Effector memory CD4-positive, alpha-beta T cell (primary cell): ENCODE measurements at places on chromosomes 6 and 20.

DNA sequence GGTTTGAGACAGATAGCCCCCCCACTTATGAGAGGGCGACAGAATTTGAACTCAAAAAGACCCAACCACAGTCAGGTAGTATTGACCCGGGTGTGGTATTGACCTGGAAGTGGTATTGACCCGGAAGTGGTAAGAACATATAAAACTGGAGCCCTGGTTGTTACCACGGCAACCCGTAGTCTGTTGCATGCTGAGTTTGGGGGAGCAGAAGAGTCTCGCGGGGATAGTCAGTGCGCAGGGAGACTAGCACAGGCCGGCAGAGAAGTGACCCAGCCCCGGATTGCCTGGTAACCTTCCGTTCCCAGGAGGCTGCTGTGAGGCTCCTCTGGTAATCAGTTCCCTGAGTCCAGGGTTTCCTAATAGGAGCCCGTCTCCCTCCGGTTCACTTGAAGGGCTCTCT, 96.2 kb downstream of the SNX5 start:
- H3K27ac ChIP-seq = no peak overlapping the region
- H3K4me1 ChIP-seq = no peaks in the 10 kb centered on the region
- no peaks in the 10 kb centered on the region for H3K27me3 ChIP-seq
- no peaks in the 10 kb centered on the region for H3K36me3 ChIP-seq

GRCh38 chr6:45293306-45293705, 34.8 kb upstream of the RUNX2 start:
- no peaks in the 10 kb centered on the region for H3K4me1 ChIP-seq
- no peak overlapping the region for H3K27ac ChIP-seq
- H3K36me3 ChIP-seq = no peaks in the 10 kb centered on the region
- DNase-seq = no peak
- H3K4me3 ChIP-seq = no peak overlapping the region

DNA sequence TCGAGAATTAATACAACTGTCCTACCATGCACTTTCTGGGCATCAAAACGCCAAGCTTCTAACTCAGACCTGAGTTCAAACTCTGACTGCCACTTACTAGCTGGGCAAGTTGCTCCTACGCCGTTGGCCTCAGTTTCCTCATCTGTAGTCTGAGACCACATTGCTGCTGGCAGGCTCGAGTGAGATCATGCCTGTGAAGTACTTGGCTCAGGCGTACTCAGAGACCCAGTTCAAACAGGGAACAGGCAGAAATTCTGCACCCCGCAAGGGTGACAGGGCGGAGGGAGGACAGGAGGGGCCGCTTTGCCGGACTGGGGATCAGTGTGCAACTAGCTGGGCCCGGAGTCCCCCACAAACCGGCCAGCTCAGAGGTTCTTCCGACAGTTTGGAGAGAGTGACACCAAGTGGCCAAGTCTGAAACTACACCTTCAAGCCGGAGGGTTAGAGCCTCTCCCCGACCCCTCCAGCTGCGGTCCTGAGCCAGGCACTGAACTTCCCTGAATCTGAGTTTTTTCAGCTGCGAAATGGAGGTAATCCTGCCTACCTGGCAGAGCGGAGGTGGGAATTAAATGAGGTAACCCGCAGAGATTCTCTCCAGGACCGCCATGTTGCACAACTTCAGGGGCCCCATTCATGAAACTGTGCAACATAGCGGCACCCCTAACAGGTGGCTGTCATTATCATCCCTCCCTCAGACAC, 46.0 kb upstream of the PTPN1 start:
- H3K4me3 ChIP-seq = no peak overlapping the region
- no peak overlapping the region for H3K27ac ChIP-seq
- no peaks in the 10 kb centered on the region for H3K27me3 ChIP-seq
- peaks cover 9% of the 10 kb centered on the region for H3K4me1 ChIP-seq

DNA sequence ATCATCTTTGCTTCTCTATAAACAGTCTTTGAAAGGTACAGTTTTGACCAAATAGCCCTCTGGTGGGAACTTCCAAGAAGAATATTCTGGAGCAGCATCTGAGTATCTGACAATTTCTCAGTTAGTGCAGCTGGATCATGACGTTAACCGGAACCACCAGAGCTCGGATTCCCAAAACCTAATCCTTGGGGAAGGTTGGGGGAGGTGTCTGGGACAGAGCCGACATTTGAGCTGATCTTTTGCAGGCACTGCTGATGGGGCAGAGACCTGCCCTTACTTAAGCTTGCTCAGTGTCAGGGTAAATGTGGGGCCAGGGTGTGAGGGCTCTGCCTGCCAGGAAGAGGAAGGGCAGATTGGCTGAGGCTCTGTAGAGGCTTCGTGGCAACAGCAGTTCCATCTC, 416.6 kb downstream of the DHX35 start:
- H3K4me1 ChIP-seq = no peaks in the 10 kb centered on the region
- no peak for DNase-seq
- no peak overlapping the region for H3K27ac ChIP-seq
